ENCODE measurements at places on chromosomes 3 and 15.

DNA sequence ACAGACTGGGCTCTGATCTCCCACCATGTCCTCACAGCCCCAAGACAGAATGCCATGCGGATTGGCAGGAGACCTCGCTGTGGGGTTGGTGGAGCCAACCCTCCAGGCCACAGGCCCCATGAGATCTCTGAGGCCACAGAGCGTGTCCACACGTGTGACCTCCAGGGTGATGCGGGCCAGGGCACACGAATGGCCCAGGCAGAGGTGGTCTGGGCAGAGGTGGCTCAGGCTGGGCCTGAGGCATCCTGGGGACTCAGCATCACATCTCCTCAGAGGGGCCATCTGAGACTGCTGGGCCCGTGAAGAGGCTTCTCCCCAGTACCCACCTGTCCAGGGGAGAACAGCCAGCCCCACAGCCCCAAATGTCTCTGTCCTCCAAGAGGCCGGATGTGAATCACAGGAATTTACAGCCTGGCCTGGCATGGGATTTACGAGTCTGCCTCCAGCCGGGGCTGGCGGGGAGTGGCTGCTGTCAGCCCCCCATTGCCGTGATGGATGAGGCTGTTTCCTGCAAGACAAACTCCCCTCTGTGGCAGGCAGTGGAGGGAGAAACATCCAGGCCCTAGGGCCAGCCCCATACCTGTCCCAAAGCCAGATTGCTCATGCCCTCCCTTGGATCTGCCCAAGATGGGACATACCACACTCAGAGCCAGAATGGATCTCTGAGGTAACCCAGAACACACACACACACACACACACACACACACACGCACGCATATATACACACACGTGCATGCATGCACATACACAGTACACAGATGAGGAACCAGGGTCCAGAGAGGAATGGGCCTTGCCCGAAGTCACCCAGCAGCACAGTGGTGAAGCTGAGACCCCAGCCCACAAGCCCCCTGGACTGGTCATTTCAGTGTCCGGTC is 208.3 kb downstream of the TBC1D2B start:
- no peak for DNase-seq

GRCh38 chr3:170553788-170554757 is 31.8 kb downstream of the SLC7A14 start:
- DNase-seq = no peak

- no peak for DNase-seq
Measured at GRCh38 chr3:156649681-156650080, 24.7 kb upstream of the TIPARP start.

- no peak for DNase-seq
Measured at GRCh38 chr3:101077361-101078011, 84.3 kb upstream of the ABI3BP start.

DNA sequence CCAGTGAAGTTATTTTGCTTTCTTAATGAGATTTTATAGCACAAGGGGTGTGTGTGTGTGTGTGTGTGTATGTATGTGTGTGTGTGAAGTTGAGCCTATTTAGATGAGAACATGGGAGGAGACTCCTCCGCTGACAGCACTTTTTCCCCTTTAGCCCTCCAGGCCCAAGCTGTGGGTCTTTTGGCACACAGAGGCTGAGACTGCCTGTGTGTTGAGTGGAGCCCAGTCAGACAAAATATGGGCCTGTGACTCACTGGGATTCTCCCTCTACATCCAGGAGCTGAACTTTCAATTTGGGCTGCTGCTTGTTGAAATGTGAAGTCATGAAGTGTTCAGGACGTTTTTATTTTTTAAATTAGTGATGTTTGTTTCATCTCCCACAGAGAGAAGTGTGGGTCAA is 108.0 kb downstream of the MFSD1 start:
- no peak for DNase-seq

GRCh38 chr3:76245073-76245472 is 459.7 kb upstream of the ZNF717 start:
- no peak for DNase-seq

DNA sequence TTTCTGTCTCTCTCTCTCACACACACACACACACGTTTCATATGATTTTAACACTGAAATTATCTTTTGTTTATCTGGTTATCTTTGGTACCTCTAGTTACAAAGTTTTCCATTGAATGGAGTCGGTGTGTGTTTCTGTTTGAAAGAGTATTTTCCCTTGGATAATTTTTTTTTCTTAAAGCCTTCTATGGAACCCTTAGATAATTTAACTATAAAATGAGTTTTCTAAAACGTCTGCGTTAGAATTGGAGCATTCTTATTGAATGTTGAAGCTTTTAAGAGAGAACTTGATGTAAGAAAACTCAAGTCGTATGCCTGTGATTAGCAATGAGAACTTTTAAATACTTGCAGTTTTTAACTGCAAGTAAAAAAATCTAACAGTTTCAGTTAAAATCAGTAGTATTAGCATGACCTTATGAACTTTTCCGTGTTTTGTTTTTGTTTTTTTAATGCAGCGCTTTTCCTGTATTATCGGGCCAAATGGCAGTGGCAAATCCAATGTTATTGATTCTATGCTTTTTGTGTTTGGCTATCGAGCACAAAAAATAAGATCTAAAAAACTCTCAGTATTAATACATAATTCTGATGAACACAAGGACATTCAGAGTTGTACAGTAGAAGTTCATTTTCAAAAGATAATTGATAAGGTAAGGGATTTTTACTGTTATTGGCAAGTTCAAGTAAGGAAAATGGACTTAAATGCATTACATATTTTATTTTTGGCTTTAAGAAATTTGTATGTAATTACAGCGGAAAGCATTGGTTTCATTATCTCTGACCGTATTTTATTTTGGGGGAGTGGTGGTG is 3.0 kb downstream of the SMC4 start:
- no peak for DNase-seq

DNA sequence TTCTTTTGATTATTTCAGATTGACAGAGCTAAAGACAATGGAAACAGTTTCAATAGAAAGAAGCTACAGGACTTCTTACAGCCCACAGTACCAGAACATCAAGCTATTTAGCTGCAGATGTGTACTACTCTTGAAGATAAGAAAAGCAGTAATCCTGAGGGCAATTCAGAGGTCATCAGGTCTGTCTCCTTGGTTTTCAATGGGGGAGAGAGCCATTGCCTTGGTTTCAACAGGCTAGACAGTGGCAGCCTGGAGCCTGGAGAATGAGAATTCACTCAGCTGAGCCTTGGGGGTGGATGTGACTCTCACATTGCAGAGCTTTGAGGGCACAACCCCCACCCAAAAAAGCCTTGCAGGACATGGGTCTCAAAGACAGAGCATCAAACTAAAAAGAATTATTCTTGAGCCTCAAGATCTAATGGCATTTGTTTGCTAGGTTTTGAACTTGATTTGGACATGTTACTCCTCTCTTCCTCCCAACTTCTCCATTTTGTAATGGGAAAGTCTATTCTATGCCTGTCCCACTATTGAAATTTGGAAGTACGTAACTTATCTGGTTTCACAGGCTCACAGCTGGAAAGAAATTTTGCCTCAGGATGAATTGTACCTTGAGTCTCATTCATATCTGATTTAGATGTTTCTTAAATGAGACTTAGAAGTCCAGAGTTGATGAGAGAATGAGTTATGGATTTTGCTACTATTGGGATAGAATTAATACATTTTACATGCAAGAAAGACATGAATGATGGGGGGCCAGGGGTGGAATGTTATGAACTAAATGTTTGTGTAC is 36.9 kb downstream of the PLSCR1 start:
- no peak for DNase-seq

DNA sequence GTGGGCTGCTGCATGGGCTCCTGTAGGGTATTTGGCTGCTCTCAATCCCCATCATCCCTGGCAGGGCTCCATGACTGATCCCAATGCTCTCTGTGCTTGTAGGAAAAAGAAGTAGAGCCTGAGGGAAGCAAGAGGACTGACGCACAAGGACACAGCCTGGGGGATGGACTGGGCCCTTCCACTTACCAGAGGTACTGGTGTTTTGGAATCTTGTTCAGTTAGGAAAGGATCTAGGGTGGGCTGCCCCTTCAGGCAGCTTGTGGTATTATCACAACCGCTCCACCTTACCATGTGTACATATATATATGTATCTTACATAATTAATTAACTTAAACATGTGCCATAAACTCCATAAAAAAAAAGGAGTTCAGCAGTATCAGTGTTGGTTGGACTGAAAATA is 1.3 kb downstream of the SLC28A2 start:
- no peak for DNase-seq

GRCh38 chr3:62669161-62669560 is 206.1 kb downstream of the CADPS start:
- DNase-seq = no peak

DNA sequence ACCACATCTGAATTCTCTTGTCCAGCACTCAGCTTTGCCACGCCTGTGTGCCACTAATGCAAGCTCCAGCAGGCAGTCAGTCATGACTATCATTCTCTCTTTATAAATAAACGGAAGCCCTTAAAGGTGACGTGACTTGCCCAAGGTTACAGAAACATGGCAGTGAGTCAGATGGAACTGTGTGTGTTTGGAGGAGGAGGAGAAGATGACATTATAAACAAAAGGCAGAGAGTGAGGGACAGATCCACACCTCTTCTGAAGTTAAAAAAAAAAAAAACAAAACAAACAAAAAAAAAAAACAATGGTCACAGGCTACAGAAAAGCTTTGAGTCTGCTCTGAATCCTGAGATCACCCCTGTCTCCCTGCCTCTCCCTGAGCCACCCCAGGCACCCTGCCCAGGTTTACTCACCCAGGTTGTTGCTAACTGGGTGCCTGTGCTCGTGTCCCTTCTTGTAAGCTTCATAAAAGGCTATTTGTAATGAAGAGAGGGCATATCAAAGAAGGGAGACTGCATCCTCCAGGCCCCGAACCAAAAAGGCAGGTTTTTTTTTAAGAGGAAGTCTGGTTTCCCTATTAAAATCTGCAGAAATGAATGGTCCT is 119.7 kb upstream of the PHLDB2 start:
- DNase-seq = no peak

DNA sequence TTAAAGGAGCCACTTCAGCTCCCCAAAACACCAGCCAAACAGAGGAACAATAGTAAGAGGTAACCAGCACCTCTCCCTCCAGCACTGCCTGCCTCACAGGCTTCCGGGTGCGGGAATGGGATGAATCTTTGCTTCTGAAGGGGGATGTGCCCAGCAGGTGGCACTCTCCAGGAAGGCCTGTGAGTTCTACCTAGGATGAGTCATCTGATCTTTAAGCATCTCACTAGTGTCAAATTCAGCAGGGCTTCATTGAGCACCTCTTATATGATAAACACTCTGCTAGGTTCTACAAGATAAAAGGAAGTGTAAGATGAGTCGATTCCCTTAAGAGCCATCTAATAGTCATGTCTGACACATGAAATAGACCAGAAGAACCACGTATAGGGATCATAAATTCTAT is 237.4 kb upstream of the UMPS start:
- DNase-seq = no peak

DNA sequence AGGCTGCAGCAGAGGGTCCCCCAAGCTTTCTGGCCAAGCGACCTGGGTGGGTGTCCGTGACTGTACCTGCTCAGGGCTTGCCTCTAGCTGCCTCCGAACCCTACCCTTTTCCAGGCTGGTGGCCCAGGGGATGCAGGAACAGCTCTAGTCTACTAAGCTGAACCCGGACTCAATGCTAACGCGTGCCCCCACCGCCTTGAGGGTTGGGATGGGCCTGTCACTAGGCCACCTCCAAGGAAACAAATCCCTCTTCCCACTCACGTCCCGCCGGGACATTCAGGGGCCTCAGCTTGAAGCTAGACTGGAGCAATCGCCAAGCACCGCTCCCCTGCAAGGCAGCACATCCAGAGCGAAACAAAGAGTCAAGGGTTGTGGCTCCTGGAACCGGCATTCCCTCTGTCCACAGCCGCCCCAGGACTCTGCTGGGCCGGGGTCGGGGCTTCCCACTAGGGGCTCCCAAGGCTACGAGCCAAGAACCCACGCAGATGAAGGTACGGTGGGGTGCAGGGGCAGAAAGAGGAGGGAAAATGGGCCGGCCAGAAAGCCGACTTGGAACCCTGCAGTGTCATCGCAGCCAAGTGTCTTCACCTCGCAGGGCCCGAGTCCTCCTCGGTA is 2.9 kb downstream of the FBXL22 start:
- no peak for DNase-seq

DNA sequence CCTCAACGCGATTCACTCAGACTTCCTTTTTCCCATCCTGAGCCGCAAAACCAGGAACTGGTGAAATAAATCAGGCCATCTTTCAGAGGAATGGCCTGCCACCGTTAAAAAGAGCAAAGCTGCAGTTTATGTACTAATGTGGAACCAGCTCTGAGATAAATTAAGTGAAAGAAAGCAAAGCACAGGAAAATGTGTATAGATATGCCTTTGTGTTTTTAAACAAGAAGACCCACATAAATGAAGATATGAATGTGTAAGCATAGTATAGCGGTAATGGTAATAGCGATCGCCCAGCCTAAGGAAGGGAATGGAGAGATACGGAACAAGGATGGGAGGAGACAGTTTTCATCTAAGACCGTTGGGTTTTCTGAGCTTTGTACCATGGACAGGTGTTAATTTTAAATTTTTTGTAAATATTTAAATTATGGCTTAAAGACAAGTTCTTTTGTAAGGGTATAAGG is 30.8 kb upstream of the RPN1 start:
- no peak for DNase-seq

GRCh38 chr3:13332158-13332557 is 88.0 kb downstream of the NUP210 start:
- DNase-seq = no peak

- no peak for DNase-seq
Measured at GRCh38 chr3:169694117-169694516, 30.6 kb upstream of the MECOM start.

DNA sequence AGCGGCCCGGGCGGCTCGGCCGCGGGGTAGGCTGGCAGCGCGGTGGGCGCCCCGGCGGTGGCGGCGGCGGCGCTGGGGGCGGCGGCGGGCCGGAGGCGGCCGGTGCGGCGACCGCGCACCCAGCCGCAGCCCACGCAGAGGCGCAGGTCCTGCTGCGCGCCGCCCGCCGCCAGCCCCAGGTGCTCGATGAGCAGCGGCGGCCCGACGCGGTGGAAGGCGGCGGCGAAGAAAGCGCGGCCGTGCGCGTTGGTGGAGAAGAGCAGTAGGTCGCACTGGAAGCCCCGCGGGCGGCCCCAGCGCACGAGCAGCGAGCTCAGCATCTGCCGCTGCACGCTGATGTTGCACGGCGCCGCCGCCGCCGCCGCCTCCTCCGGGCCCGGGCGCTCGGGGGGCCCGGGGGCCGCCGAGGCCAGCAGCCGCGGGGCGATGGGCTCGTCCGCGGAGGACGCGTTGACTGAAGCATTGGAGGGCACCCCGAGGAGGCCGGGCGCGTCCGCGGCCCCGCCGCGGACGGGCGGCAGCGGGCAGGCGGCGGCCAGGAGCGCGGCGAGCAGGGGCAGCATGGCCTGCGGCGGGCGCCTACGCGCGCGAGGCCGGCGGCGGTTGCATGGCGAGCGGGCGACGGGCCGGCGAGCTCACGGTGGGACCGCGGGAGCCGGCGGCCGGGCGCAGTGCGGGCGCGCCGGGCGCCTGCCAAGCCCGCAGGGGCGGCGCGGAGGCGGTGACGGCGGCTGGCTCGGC is 452 bp downstream of the TMEM158 start:
- peak; percentile 39 for DNase-seq

- DNase-seq = no peak
Measured at GRCh38 chr15:35702946-35703495, 157.1 kb upstream of the DPH6 start.

Data from T-cell (primary cell).